Tibial artery (tissue), 4 donors: ENCODE measurements at places on chromosomes 6 and 20.

- DNase-seq, result no peak
These were observed 10.5 kb downstream of the SUMO4 start for GRCh38 chr6:149410557-149410956.

GRCh38 chr6:106084106-106084988, 1.8 kb upstream of the PRDM1 start:
- DNase-seq, result no peak

- DNase-seq, result no peak
These were observed 19.0 kb downstream of the EPB41L1 start for GRCh38 chr20:36173451-36173933.

GRCh38 chr20:23118144-23118543, 32.0 kb upstream of the CD93 start:
- no peak for DNase-seq

DNA sequence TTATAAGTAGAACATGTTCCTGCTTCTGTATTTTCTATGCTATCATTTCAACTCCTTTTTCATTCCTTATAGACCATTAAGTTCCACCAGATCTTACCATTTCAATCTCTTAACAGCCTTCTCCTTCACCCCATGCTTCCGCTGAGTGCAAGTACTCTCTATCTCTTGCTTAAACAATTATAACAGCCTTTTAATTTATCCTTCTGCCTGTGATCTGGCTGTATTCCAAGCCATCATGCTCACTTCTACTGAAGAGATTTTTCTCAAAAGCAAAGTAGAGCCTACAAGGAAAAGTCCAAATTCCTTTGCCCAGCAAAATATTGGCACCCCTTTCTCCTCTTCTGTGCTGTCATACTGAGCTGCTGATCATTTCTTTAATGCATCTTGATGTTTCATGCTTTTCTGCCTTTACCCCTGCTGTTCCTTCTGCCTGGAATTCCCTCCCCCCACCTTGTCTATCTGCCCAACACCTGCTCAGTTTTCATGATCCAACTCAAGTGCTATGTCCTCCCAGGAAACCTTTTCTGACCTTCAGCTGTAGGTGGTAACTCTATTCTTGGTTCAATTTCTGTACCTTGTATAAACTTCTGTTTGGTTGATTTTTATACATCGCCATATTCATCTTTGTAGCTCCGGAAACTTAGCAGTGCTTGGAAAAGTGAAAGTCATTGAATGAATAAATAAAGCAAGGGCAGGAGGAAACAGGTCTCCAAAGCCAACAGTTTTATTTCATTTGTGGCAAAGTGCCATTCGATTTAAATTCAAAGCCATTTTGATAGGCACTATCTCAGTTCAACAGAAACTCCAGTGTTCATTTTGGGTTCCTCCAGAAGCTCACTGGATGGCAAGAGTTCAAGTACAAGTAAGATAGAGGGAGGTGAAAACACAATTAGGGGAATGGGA, 10.5 kb upstream of the BMP2 start:
- no peak for DNase-seq

DNA sequence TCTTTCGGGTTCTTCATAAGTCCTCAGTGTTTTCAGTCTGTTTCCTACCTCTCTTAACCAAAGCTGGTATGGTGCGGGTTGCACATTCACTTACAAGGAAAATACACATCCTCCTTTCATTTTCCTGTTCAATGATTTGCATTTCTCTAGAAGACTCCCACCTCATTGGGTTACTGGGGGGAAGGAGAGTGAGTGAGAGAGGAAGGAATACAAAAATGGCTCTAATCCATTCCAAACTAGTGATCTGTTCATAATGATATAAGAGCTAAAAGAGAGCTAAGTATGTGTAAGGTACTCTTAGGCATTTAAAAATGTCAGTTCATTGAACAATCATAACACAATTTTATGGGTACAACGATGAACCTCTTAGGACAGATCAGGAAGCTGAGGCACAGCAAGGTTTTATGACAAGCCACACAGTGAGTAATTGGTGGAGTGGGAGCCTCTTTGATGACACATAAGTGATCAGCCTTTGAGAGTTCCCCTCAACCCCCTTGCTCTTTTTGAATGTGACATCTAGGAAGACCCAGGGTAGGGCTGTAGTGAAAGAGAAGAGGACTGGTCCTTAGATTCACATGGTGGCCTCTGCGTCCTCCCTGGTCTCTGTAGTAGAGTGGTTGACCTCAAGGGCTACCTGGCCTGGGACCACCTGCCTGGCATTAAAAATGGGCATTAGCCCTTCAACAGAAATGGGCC, 328.4 kb upstream of the SOX4 start:
- DNase-seq, result no peak

DNA sequence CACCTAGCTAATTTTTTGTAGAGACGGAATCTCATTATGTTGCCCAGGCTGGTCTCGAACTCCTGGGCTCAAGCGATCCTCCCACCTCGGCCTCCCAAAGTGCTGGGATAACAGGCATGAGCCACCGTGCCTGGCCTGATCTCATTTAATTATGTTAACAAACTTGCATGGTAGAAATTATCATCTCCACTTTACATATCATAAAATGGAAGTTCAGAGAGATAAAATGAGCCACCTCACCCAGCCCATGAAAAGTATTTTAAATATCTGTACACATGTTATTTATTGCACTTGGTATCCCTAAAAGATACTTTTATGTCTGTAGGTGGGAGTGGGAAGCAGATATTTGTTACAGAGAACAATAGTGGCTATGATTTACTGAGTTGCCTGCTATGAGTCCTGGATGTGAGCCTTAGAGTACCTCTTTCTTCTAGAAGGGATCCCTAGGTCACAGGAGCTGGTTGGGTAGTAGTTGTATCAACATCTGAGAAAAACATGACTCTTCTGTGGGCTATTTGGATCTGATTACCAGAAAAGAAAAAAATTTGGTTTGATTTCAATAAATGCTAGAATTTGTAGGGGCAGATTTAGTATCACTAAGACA, 52.4 kb upstream of the EIF2S2 start:
- DNase-seq, result no peak

GRCh38 chr6:51028276-51028675, 209.6 kb downstream of the TFAP2B start:
- DNase-seq, result no peak

- DNase-seq, result no peak
These were observed 5.2 kb downstream of the STX11 start for GRCh38 chr6:144155529-144155928.

DNA sequence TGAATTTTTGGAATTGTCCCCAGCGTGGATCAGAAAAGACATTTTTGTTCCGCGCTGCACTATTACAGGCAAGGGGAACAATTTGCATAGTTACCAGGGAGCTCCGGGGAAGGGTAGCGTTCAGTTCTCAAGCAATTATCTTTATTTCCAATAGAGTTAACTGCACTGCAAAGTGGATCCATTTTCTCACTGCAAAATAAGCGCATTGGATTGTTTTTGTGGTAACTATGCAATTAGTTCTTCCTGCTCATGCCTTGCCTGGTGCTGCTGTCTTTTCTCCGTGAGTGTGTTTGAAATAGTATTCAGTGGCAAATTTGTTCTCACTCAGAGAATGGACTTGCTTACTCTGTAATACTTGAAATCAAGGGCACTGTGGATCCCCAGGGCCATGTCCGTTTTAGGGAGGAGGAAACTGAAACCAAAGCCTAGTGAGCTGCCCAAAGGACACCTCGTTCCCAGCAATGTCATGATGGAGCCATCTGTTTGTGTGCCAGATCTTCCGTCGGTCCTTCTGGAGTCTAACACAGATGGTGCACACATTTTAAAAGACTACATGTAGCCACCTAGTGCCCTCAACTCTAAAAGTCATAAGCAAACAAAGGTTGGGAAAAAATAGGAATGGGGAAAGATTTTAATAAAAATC, 7.4 kb upstream of the PCK1 start:
- no peak for DNase-seq

- DNase-seq, result no peak
These were observed 365.4 kb downstream of the PHF3 start for GRCh38 chr6:64000818-64001491.

DNA sequence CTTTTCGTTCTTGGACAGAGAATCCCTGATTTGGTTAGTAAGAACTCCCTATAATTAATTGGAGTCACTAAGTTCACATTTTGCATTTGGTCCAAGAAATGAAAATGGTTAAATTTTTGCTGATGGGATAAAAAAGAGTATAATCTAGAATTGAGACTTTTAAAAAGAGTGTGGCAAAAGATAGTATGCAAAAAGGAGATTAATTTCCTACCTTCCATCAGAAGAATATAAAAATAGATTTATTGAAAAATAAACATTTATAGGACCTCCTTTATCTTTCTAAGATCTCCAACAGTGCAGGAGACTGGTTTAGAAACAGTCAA, 105.5 kb upstream of the EEF1E1 start:
- DNase-seq, result no peak

GRCh38 chr6:38517005-38517404, 122.7 kb downstream of the BTBD9 start:
- no peak for DNase-seq

DNA sequence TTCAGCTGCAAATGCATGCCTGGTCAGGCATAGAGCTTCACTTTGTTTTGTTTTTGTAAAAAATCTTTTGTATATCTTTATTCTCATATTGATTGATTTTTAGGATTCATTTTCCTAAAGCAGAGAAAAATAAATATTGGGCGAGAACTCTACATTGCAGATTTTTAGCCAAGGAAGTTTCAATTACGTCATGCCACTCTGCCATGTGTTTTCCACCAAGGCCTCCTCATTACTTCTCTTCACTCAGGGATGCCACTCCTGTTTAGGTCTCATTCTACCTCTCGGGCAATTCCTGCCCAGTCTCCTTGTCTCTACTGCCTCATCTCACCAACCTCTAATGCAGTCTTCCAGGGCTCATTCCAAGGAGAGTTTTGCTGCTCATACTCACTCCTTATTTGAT, 497.3 kb upstream of the SPTLC3 start:
- no peak for DNase-seq

- DNase-seq, result no peak
These were observed 18.0 kb upstream of the RSPH3 start for GRCh38 chr6:159017757-159018559.

- no peak for DNase-seq
These were observed 36.0 kb downstream of the KIZ start for GRCh38 chr20:21161926-21162325.

DNA sequence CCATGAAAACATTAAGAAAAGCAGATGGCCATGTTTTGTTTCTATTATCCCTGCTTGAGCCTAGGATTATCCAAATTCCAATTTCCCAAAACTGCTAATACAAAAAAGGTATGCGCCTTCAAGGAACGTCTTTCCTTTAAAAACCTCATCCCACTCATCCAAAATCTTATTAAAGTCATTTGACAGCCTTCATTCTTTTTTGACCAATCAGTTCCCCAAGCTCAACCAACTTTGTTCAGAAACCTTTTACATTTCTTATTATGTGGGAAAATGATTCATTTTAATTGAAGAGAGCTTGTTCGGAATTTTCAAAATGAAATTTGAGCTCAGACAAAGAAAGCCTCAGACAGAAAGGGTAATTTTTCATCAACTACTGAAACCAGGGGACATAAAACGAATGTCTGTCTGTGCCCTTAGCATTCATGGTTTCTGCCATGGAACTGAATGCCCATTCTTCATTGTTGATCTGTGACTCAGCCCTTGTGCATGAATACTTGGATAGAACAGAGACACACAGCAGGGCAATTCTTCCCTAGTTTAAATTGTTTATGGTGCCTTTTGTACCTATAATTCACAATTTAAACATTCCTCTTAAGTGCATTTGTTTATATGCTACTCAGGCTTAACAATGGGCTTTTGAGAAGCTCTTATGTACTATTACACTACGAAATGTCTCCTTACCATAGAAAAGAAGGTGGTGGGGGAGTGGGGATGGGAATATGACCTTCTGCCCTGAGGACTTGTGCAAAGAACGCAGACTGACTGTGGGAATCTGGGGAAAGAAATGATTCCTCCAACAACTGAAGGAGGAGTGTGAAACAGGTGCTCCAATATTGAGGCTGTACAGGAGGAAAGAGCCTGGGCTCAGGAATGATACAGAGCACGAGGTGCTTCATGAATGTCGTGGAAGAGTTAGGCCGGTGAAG, 49.8 kb upstream of the ERVFRD-1 start:
- DNase-seq, result no peak

GRCh38 chr6:116412270-116412669, 41.5 kb downstream of the DSE start:
- DNase-seq, result no peak

DNA sequence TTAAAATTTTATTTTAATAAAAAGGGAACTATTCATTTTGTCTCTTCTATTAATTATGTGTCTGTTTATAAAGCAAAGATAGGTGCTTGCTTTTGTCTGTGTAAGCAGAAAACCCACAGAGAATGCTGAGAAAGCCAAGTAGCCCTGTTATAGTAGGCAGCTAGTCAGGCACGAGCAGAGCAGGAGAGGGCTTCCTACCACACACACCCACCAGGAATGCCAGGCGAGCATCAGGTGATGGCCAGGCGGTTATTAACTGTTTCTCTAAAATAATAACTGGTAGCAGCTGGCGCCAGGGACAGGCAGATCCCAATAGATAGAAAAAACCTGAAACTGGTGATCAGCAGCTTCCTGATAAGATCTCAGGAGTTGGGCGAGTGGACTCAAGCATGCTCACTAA, 15.7 kb downstream of the C6orf15 start:
- no peak for DNase-seq

DNA sequence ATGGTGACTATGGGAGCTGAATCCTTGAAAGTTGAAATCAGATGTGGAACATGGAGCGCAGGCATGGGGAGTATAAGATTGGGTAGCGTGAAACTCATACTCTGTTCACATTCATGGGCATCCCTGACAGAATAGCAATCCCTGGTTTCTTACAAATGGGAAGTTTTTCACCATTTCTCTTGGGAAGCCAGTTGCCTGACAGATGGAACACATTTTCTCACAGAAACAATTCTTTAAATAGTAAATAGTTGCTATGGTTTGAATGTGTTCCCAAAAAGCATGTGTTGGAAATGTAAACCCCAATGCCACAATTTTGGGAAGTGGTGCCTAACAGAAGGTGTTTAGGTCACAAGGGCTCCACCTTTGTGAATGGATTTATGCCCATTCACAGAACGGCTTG, 262.8 kb upstream of the HS3ST5 start:
- DNase-seq, result no peak

- DNase-seq, result no peak
These were observed 4.0 kb downstream of the SOD2 start for GRCh38 chr6:159689001-159689400.

- DNase-seq, result no peak
These were observed 20.9 kb upstream of the TCP11 start for GRCh38 chr6:35161776-35162607.

GRCh38 chr6:127298475-127298874, 31.8 kb downstream of the RNF146 start:
- no peak for DNase-seq

- no peak for DNase-seq
These were observed 69.5 kb upstream of the SULF2 start for GRCh38 chr20:47854687-47855212.
